Activated naive CD4-positive, alpha-beta T cell treated with anti-CD3 and anti-CD28 coated beads, Interleukin-2, amount 50 U/mL, for 16 hours (primary cell): ENCODE measurements at places on chromosomes 5 and 9.

- DNase-seq, result no peak
These were observed 4.3 kb upstream of the SLC6A18 start for GRCh38 chr5:1220831-1221230.

DNA sequence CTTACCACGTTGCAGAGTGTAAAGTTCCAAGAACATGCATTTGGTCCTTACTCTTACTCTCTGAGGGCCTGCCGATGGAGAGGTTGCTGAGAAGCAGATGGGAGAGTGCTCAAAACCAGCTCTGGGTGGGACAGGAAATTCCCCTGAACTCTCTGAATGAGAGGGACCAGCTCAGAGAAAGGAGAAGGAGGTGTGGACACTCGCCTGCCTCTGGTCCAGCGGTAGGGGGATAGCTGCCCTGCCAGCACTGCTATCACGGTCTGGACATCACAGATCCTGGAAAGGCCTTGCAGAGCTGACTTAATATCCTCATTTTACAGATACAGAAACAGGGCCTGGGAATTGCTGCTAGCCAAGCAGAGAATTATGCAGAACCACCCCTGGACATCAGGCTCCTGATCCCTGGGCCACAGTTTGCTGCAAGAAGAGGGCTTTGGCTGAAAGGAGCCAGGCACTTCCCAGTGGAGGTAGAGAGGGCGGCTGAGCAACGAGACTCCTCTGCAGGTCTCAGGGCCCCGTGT lies 4.9 kb downstream of the TRAF1 start:
- DNase-seq, result no peak

DNA sequence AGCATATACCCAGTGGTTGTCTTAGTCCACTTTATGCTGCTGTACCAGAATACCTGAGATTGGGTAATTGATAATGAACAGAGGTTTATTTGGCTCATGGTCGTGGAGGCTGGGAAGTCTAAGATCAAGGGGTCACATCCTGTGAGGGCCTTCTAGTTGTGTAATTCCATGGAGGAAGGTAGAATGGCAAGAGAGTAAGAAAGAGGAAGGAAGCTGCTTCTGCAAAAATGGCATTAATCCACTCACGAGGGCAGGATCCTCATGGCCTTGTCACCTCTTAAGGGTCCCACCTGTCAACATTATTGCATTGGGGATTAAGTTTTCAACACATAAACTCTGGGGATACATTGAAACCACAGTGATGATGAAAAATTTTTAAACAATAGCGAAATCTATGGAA lies 17.0 kb downstream of the BTNL8 start:
- no peak for DNase-seq

DNA sequence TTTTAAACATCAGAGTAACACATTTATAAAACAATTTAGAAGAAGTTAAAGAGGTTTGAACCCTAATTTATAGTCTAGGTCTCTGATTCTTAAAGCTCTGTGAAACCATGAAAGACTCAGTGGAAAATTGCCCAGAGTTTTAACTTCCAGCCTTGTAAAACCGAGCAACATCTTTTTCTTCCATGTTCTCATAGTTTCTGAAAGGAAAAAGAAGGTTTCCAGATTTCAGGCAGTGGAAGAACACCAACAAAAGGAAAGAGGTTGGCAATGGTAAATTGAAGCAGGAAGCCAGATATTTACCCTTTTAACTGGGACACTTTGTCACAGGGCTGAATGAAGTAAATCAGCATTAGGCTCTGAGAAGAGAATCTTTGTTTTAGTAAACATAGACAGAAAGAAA lies 1999.3 kb downstream of the MAT2B start:
- DNase-seq, result no peak

DNA sequence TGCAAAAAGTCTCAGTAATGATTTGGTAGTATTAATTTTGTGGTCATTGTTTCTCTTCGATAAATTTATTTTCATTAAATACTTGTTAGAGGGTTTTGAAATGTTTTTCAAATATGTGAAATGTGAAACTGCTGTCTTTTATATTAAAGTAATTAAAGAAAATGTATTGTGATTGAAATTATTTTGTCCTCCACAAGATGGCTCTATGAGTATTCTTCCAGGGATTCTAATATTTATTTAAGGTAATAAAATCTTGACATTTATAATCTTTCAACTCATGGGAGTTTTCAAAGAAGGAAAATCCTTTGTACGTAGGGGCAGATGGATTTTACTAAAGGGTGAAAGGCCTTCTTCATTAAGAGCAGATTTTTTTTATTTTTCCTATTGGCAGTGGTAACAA lies 19.3 kb downstream of the ISOC1 start:
- no peak for DNase-seq

DNA sequence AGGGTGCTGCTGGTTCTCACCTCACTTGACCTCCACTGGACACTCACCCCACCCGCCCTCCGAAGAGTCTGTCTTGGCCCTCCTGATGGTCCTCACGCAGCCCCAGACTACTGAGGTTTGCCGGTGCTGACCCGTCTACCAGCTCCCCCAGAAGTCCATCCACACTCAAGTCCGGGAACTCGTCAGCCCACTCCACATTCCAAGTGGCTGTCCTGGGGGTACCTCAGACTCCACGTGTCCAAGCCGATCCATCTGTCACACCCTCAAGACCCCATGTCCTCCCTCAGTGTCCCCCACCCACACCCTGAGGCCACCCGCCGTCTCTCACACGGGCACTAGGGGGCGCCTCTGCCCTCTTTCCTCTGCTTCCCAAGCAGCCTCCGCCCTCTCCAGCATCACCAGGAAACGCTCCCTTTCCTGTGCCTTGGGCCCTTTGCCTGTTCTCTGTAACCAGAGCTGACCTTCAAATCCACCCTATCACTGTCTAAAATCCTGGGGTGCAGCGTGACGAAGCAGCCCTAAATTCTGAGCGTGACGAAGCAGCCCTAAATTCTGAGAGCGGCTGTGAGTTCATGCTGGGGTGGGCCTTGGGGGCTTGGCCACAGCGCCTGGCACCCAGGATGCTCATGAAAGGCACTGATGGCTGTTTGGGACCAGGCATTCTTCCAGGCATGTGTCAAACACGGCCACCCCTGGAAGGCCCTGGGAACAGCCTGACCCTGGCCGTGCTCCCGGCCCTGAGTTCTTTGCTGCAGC lies 95.7 kb downstream of the KCNT1 start:
- no peak for DNase-seq

DNA sequence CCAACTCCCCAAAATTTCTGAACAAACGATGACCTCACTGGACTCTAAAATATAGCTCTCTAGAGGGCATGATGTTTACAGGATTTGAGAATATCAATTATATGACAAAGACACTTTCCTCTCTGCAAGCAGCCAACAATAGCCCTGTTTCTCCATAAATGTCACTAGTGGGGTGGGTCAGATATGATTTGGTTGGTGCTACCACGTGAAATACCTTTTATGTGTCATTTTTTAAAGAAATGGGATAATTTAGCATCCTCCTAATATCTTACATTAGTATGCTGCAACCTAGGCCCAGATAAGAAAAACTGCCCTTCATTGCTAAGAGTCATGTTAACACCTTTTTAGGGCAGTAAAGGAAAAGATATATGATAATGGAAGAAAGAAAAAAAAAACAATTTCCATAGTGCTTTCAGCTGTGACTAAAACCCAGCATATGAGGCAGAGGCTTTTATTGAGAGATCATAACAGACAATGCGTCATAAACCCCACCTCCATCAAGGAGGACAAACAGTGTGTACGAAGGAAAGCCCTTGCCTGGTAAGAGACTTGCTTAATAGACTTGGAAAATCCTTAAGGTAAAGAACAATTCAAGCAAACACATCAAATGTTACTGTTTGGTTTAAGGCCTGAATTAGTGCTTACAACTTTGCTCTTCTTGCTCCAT lies 372.4 kb upstream of the PAPPA start:
- no peak for DNase-seq

GRCh38 chr9:89078421-89078820 lies 87.2 kb downstream of the S1PR3 start:
- no peak for DNase-seq

- no peak for DNase-seq
These were observed 50.3 kb downstream of the MAP1B start for GRCh38 chr5:72157625-72157962.

DNA sequence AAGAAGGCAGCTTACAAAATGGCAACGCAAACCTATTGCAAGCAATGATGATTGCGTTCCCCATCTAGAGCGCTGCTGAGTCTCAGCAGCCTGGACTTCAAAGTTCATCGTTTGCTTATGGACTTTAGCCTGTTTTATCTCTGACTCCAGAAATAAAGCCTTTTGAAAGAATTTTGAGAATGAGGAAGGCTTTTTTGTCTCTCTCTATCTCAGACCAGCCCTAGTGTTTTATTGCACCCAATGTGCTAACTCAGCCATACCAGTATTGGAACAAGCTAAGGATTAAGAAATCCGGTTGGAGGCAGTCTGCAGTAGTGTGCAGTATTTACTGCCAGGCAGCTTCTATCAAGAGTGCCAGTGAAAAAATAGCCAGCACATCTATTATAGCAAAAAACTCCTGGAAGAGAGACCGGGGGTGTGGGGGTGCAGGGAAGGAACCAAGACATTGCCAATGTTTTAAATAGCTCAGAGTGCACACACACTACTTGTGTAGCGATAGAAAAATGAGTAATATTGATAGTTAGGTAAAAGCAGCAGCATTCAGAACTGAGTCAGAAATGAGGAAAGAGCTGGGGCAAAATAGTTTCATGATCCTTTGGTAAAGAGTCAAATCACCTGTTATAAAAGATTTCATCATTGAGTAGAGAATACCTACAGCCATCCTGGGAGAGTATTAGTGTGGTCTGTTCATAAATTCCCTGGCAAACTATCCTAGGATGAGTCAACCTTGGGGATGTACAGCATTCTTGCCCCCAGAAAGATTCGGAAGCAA lies 219.0 kb downstream of the ZNF608 start:
- DNase-seq, result no peak

- no peak for DNase-seq
These were observed 121.9 kb downstream of the CDH18 start for GRCh38 chr5:19866090-19866450.

DNA sequence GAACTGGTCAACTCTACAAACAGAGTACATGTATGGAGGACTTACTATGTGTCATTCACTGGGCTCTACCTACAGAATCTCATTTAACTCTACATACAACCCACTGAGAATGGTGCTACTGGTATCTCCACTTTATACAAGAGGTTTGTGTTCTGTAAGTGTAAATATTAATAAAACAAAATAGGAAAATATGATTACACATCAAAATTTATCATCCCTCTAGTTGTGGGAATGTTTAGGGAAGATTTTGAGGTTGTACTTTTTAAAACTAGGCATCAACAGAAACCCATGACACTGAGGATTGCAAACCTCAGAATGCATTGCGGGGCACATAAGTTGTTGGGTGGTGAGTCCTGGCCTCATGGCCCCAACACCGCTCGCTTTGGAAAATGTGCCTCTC lies 11.7 kb downstream of the SH3RF2 start:
- no peak for DNase-seq

GRCh38 chr9:116693233-116693731 lies 6.2 kb downstream of the TRIM32 start:
- no peak for DNase-seq

GRCh38 chr9:113621980-113622379 lies 158.5 kb downstream of the RGS3 start:
- DNase-seq, result no peak

GRCh38 chr9:89154218-89154617 lies 24.4 kb downstream of the SHC3 start:
- DNase-seq, result no peak

- DNase-seq, result no peak
These were observed 7.7 kb downstream of the FREM1 start for GRCh38 chr9:14902561-14902960.

DNA sequence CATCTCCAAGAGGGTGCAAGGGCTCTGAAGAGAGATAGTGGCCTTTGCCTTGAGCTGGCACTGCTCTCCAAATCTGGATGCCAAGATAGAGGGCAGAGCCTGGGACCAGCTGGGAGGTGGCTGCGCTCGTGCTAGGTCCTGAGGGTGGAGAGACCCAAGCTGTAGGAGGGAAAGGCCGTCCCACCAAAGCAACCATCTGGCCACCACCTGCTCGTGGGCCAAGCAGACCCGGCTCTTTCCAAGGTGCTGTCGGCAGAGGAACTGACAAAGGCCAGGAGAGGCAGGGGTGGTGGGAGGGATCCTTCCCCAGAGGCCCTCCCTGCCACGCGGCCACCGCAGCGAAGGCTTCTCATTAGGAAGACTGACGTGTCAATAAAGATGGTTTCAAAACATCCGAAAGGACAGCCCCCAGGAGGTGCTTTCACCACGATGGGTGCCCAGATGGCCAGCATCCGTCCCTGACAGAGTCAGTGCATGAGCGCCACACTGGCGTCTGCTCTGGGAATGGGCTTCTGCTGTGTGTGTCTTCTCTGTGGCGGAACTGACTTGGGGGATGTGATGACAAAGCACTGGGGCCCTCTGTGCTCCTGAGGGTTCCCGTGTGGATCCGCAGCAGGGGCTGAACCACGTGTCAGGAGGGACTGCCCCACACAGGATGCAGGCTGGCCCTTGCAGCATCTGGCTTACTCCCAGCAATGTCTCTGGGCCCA lies 213.5 kb downstream of the FANCC start:
- no peak for DNase-seq

GRCh38 chr9:90559075-90560073 lies 83.2 kb downstream of the DIRAS2 start:
- no peak for DNase-seq

GRCh38 chr9:105993116-105993854 lies 298.9 kb downstream of the TMEM38B start:
- DNase-seq, result no peak

DNA sequence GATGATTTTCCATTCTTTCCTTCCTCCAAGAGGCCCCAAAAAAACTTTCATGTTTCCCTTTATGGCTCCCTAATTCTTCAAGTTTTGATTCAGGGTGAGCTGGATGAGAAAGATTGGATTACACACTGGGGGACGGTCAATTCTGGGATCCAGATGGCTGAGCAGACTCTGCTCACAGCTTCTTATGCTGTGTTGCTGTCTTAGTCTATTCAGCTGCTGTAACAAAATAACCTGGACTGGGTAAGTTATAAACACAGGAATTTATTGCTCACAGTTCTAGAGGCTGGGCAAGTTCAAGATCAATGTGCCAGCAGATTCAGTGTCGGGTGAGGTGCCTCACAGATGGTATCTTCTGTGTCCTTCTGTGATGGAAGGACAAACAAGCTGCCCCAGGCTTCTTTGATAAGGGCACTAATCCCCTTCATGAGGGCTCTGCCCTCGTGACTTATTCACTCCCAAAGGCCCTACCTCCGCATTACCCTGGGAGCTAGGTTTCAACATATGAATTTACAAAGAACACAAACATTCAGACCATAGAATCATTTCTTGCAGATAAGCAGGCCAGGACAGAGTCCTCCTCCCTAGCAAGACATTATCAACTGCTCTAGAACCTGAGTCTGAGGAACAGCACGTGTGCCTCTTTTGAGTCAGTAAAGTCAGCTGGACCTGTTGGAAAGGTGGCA lies 23.1 kb upstream of the SMAD5 start:
- DNase-seq, result no peak

GRCh38 chr9:114694146-114694545 lies 12.2 kb upstream of the TEX48 start:
- DNase-seq, result no peak

GRCh38 chr5:150009671-150010387 lies 9.3 kb downstream of the HMGXB3 start:
- DNase-seq, result no peak

DNA sequence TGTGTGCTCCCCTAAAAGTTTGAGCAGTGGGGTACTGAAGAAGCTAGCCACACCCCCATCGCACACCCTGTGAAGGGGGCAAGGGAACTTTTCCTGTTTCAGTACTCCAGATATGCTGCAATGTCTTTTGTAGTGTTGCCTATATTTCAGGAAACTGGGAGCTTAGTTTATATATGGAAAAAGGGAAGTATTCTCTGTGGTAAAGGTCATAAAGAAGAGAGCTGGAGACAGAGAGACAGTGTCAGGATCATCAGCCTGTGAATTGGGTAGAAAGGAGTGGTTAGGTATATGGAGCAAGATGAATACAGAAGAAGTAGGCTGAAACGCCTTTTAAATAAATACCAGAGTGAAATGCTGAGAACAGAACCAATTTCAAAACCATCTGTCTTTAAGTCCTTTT lies 82.2 kb upstream of the C9orf72 start:
- DNase-seq, result no peak
